Cerebellar cortex (tissue), 1 donor: ENCODE measurements at places on chromosomes 16 and 17.

GRCh38 chr17:48645639-48646182, 19.6 kb upstream of the HOXB9 start:
- DNase-seq: no peak

GRCh38 chr17:56144223-56144622, 9.1 kb upstream of the ANKFN1 start:
- no peak for DNase-seq

- no peak for DNase-seq
These were observed 11.9 kb downstream of the SLC7A6 start for GRCh38 chr16:68276223-68276622.

- no peak for DNase-seq
These were observed 9.4 kb downstream of the ALOX15B start for GRCh38 chr17:8048236-8048635.

GRCh38 chr17:81552244-81553017, at the start of gene FAAP100:
Gene FAAP100 (minus strand): TSS chr17:81552353. CDS start chr17:81552330, 23 bp downstream.
- peak; percentile 73 for DNase-seq

GRCh38 chr16:55494994-55495421, 13.9 kb upstream of the LPCAT2 start:
- DNase-seq: peak; percentile 14

- DNase-seq: no peak
These were observed 22.7 kb upstream of the ASGR2 start for GRCh38 chr17:7137171-7137943.

DNA sequence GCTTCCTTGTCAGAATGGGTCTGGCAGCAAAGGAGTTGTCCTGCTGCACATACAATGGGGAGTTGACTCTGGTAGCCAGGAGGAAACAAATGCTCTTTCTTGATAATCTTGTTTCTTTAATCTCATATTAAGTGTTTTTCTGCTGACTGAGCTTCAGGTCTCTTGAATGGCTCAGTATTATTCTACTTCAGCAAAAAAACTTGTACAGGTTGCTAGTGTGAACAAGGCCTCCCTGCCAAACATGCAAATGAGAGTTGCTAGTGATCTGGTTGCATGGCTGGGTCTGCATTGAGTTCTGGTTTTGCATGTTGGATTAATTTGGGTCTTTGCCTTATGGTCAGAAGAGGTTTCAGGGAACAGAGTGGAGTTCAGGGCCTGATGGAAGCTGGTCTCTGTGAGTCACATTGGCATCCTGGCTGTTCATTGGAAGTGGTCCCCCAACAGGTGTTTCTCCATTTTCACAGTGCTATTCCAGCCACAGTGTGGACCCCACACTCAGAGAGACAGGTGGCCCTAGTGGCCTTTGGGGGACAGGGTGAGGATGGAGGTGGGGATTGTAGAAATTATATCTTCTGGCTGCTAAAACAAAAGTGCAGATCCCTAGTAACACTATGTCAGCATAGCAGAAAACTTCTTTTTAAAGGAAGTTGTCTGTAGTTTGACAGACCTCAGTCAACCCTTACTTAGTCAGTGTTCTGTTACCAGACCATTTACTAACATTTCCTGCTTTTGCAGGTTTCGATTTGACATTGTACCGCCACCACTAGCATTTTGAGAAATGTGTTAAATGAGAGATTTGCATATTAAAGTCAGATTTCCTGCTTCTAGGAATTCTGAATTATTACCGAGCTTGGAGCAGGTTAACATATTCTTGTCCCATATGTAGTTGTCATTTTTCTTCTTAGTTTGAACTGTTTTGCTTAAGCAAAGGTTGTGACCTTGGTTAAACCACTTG, 47.1 kb downstream of the EPN2 start:
- DNase-seq: no peak

DNA sequence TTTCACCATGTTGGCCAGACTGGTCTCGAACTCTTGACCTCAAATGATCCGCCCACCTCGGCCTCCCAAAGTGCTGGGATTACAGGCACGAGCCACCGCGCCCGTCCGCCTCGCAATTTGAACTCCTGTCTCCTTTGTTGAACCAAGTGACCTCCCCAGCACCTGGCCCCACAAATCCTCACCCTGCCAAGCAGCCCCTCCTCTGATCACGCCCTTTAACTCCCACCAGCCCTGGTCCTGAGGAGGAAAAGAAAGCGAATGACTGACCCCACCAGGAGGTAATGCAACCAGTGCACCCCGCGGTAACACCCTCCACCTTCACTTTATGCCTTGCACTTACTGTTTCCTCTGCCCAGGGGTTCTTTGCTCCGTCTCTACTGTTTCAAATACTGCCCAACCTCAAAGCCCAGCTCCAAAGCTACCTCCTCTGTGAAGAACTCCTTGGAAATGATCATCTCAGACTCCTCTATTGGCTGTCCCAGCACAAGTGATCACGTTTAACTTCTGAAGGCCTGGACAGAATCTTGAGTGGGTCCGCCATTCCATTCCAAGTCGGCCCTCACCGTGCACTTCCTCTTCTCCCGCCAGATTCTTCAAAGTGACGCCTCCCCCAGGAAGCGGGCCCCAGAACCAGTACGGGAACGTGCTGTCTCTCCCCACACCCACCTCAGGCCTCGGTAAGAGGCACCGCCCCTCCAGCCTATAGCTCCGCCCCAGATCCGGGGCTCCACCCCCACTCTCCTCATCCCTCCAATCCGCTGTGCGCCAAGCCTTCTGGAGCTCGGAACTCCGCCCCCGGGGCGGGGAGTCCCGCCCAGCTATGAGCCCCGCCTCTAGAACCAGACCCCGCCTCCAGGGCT, 4.4 kb downstream of the CD19 start:
- DNase-seq: no peak

- DNase-seq: no peak
These were observed 3.1 kb downstream of the MRPL12 start for GRCh38 chr17:81706232-81706611.

DNA sequence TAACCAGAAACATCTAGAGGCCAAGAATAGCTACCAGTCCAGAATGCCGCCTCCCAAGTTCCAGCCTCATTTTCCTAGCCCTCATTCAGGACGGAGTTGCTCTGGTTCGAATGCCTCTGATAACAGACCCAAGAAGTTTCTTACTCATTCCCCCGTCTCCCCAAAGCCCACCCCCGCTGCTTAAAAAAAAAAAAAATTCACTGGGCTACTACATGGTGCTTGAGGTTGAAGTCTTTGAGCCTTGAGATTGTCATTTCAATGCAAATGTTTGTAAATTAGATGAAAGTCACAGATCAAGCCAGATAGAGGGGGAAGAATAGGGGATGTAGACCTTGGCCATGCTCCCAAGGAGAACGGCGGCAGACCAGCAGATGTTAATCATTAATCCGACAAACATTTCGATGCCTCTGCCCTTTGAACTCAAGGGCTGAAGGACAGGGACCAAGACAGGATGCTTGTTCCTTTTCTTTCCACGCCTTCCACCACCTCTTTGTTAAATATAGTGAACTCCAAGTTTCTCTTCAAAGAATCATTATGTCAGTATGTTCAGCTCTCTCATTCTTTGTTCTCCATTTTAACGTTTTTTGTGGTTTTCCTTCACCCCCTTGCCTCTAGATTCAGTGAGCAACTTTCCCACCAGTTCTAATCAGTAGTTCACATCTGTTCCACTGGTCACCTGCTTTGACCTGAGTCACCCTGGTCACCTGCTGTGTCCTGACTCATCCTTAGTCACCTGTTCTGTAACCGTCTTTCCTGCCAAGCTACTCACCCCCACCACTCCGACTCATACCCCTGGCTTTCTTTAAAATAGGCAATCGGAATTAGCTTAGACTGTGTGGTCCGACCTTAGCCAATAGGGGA, 190.3 kb downstream of the CPPED1 start:
- DNase-seq: no peak

DNA sequence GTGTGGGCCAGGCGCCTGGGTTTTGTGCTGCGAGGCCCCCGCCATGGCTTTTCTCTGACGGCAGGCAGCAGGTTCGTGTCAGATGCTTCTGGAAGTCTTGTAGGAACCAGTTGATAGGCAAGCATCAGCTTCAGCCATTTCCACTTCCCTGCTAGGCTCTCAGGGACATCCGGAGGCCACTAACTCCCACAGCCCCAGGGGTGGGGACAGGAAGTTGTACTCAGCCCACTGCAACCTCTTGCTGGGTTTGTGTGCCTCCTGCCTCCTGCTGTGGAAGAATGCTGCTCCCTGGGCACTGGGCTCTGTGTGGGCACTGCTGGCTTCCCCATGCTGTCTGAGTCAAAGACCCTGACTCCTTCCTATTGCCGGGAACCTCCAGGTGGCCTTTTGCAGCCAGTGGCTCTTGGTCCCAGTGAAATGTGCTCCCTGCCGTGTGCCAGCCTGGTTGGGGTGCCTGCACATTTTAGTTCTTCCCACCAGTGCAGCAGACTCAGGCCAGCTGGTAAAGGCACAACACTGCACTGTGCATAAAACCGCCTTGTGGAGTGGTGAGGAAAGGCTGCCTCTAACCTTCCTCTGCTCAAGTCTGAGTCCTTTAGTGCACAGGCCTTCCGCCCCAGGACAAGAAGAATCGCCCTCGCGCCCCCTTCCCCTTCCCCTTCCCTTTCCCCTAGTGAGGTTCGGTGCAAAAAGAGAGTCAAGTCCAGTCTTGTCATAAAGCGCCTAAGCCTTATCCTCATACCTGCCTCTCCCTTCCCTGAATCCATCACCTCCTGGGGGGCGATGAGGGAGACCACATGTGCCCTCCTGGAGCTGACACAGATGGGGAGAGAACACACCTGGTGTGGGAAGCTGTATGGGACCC, 16.6 kb downstream of the LDHD start:
- DNase-seq: no peak
